NCI-H748 treated with DMSO at 0.1 percent for 48 hours (cell line): ENCODE measurements at places on chromosomes 3 and 15.

- no peak for DNase-seq
Measured at GRCh38 chr3:114192136-114192535, 13.3 kb upstream of the DRD3 start.

DNA sequence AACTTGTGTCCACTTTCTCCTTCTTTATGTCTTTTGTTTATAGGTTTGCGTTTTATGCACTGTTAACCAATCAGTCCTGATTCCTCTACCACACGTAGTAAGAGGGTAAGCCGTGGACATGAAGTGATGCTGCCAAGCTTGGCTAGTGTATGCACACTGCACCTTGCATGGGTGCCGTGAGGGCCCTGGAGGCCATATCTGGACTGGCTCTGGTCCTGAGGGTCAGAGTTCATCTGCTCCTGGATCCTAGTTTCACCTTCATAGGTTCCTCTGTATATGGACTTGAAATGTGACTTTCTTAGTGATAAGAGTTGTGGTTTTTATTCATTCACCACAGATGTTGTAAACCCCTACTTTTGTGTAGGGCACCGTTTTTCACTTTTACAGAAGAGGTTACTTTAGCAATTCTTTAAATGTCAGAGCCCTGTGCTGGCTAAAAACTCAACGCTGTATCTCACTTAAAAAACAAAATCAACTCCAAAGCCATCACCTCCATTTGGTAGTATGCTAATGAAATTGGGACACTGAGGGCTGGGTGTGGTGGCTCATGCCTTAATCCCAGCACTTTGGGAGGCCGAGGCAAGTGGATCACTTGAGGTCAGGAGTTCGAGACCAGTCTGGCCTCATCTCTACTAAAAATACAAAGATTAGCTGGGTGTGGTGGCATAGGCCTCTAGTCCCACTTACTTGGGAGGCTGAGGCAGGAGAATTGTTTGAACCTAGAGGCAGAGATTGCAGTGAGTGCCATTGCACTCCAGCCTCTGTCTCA is 22.9 kb downstream of the SIAH2 start:
- no peak for DNase-seq

GRCh38 chr3:141828890-141829289 is 47.6 kb upstream of the ATP1B3 start:
- DNase-seq, result no peak

- no peak for DNase-seq
Measured at GRCh38 chr15:57541805-57542504, 49.7 kb upstream of the MYZAP start.

DNA sequence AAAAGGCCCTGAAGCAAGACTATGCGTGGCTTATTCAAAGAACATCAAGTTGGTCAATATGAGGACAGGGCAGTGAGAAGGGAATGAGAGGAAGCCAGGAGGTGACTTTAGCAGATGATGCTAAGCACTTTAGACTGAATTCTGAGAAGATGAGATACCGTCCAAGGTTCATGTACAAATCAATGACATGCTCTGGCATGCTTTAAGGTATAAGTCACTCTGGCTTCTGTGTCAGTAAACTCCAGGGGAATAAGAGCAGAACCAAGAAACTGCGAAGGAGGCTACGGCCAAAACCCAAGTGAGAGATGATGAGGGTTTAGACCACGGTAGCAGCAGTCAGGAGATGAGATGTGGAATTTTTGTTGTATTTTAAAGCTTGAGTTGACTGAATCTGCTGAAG is 8.9 kb upstream of the CCDC50 start:
- no peak for DNase-seq

- DNase-seq, result no peak
Measured at GRCh38 chr3:36679384-36680200, 84.8 kb downstream of the DCLK3 start.

GRCh38 chr3:16817197-16817596 is 67.6 kb upstream of the PLCL2 start:
- DNase-seq, result no peak

DNA sequence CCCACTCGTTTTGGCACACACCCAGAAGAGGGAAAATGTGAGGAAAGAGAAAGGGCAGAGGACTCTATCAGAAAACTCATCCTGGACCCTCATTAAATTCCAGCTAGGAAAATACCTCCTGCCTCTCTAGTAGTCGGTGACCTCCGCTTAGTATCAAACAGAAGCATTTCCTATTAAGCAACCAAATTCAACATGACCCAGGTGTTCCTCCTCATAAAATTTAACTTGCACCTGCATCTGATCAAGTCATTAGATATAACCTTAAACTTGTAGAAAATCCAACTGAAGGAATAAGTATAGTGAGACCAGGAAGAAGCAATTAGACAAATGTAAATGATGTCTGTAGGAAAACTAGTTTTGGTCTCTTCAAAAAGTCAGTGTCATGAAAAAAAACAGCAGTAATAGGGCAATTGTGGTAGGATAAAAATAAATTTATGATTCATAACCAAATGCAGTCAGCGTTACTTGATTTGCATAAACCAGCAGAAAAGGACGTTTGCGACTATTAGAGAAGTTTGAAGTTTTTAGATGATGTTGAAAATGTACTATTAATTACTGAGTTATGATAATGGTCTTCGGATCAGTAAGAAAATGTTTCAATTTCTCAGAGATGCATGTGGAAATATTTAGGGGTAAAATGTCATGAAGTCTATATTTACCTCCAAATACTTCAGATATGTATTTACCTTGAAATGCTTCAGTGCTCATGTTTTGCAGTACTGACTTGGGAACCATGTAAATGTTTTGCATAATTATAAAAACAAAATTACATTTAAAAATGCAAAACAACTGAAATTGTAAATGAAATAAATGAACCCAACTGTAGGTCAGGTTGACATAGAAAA is 44.6 kb downstream of the LDHAL6B start:
- no peak for DNase-seq

GRCh38 chr3:169772897-169773816 is at the start of gene MYNN:
Gene MYNN, plus strand, starts transcription at chr3:169773396. Its CDS starts 900 bp downstream, at chr3:169774296.
- peak; percentile 47 for DNase-seq

GRCh38 chr15:58702233-58702632 is 47.3 kb downstream of the ADAM10 start:
- no peak for DNase-seq

- DNase-seq, result no peak
Measured at GRCh38 chr3:161508852-161509477, 12.4 kb downstream of the OTOL1 start.

- DNase-seq, result no peak
Measured at GRCh38 chr3:78690766-78691165, 1077.0 kb downstream of the ROBO1 start.

- no peak for DNase-seq
Measured at GRCh38 chr3:181824961-181825360, 113.2 kb downstream of the SOX2 start.

DNA sequence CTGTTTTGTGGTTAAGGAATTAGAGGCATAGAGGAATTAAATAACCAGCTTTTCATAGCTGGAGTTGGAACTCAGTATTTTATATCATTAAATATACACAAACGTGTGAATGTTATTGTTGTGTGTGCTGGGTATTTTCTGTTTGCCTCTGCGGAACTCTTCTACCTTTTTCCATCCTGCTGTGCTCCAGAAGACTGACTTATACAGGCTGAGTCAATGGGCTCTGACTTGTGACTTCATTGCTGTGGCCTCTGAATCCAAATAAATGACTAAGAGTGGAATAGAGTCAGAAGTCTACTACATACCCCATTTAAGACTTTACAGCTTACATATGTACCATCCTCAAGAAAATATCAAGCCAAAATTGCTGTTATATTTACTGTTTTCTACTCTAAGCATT is 17.6 kb downstream of the ARIH1 start:
- no peak for DNase-seq

GRCh38 chr15:77014132-77015081 is 19.5 kb downstream of the PSTPIP1 start:
- no peak for DNase-seq

- no peak for DNase-seq
Measured at GRCh38 chr3:194979173-194979572, 291.8 kb downstream of the XXYLT1 start.

DNA sequence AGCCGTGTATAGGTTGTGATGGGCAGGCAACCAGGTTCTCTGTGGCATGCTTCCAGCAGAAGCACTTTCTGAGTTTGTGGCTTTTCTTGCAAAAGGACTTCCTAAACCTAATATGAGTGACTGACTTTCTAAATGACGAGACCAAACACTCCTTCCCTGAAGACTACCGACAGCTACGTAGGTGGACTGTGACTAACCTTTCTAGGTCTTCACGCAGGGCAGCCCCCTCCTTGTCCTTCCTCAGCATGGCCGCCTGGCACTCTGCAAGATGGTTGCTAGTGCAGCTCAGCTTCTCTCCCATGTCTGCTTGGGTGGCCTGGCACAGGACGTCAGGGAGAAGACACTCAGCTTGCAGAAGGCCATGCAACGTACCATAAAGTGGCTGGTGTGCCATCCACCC is 20.9 kb downstream of the CXCR6 start:
- no peak for DNase-seq

GRCh38 chr3:152961323-152961722 is 126.4 kb downstream of the P2RY1 start:
- no peak for DNase-seq
